Vagina (tissue), 2 donors: ENCODE measurements at places on chromosomes 5 and 9. TPM values are rescaled to one million over a fixed set of nuclear protein-coding genes. Genes with fewer than 3 reads are reported as not detected.

MPDZ gene
- total RNA-seq = 38.8 TPM

SLU7 gene
- 24.3 TPM for total RNA-seq

FOXD4L6 gene
- total RNA-seq = not detected

KIAA0825 gene
- 2.5 TPM for total RNA-seq

PCDHA1 gene
- not detected for total RNA-seq

AMBP gene
- total RNA-seq = not detected

- no peak for DNase-seq
These were observed 83.3 kb upstream of the RORB start for GRCh38 chr9:74413876-74414275.

DNA sequence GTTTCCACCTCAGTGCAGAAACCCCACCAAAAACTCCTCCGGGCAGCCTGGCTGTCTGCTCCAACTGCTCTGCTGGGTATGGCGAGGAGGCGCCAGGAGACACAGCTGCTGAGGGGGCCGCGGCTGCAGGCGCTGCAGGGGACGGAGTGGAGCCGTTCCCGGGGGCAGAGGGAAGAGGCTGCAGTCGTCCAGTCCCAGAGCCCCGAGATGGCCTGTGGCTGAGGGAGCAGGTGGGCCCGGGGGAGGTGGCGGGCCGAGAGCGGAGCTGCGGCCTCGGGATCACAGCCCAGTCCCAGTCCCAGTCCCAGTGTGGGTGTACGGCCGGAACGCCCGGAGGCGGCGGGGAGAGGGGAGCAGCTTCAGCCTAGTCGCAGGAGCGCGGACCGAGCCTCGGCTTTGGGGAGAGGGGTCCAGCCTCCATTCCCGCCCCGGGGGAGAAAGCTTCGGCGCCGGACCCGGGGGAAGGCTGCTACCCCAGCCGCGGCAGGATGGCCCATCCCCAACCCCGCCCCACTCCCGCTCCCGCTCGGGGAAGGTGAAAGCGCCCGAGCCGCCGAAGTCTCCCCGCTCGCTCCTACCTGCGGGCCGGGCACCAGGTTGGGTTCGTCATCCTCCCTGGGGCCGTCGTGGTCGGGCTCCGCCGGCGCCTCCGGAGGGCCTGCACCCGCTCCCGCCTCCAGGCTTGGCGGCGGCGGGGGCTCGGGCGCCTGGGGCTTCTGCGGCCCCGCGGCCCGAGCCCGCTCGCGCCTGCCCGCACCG lies 513 bp downstream of the FAM193B start:
- no peak for DNase-seq

DNA sequence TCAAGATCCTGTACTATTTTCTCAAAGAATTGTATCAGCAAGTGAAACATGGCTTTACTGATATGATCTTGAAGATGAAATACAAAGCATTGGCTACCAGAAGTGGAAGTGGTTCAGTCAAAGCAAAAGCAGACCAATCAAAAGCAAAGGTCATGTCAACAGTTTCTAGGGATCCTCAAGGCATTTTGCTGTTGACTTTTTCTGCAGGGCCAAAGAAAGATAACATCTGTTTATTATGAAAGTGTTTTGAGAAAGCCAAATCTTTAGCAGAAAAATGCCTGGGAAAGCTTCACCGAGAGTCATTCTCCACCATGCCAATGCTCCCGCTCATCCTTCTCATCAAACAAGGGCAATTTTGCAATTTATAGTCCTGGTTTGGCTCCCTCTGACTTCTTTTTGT lies 90.3 kb upstream of the ACO1 start:
- no peak for DNase-seq

DNA sequence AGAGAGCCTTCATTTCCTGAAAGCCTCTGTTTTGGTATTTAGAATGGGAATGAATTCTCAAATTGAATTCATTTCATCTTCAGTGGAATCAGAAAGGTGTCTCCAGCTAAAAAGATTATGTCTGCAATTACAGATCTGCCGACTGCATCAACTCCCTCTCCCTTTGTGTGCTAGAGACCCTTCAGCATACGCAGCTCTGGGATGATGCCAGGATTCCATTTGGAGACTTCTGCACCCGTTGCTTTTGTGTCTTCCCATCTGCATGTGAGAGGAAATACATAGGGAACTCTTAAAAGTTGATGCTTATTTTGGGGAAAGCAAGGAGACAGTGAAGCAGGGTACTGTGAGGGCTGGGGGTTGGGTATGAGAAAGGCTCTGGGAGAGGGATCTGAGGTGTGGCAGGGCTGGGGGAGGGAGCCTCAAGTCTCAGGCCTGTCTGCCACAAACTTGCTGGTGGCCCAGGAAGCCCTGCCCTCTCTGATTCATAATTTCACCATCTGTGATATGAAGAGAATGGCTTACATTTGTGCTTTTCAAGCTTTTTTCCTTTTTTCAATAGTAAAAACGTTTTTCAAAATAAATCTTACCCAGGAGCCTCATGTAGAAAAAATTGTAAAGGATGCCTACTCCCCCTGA lies 89.7 kb upstream of the SAP30L start:
- no peak for DNase-seq

- DNase-seq = no peak
These were observed 449.9 kb downstream of the PRELID2 start for GRCh38 chr5:145385276-145385675.
